Fibroblast of mammary gland (primary cell): ENCODE measurements at places on chromosomes 5 and 9.

- no peak for DNase-seq
Observed at GRCh38 chr5:32471784-32472183, 27.2 kb upstream of the ZFR start.

DNA sequence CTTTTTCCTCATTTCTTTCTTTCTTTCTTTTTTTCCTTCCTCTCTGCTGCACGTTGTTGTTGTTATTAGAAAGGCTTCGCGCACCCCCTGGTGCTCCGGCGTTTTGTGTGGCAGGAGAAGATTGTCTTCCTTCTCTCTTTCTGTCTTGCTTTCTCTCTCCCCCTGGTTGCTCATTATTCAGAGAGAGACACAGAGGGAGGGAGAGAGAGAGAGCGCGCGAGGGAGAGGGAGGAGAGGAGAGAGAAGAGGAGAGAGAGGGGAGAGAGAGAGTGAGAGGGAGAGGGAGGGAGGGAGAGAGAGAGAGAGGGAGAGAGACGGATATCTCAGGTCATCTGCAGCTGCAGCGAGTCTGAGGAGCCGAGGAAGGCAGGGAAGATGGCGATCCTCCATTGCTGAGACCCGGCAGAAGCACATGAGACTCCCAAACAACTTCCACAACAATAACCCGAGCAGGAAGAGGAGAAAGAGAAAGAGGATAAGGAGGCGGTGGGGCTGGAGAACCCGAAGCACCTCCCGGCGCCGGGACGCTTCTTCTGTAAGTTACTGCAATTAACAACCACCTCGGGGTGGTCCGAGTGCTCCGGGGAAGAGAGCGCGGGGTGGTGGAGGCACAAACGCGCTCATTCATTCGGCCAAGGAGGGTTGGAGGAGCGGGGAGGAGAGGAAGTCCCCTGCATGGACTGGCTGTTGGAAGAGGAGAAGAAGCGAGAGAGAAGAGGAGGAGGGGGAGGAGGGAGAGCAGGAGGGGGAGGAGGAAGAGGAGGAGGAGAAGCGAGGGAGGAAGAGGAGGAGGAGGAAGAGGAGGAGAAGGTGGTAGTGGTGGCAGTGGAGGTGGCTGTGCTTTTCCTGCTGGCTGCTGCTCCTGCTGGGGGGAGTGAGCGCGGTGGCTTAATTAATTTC lies at the start of gene ZNF462:
ZNF462 (plus strand) TSS at position 346 of the 900 bp plus-strand sequence. CDS start 60,218 bp downstream, outside the sequence.
- DNase-seq, result peak; percentile 75

DNA sequence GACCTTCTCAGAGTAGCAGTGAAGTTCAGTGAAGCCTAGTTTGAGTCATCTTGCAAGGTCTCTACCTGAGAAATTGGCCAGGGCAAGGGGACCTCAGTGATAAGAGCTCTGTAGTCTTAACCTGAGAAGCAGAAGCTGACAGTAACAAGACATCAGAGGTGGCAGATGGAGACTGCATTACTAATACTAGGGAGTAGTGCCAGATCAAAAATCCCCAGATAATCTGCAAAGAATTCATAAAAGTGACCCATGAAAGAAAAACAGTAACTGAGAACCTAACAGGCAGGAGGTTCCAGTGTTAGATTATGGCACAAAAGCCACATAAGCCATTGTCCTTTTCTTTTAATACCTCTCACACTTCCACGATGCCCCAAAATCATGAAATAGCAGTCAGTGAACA lies 175.5 kb downstream of the MUSK start:
- DNase-seq, result no peak

GRCh38 chr5:159343295-159344094 lies 13.2 kb upstream of the IL12B start:
- DNase-seq, result peak; percentile 7

DNA sequence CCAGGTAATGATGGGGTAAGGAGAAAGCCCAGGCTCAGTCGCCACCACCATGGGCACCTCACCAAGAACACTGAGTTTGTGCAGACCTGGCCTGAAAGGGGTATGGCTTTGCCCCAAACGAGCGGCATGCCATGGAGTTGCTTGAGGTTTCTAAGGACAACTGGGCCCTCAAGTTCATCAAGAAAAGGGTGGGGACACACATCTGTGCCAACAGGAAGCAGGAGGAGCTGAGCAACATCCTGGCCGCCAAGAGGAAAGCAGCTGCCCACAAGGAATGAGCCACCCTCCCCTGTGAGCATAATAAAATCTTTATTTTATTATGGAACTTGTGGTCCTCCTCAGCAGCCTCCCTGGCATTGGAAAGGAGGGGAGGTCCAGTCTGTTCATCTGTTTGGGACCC lies 23.8 kb downstream of the CD14 start:
- DNase-seq, result no peak
